ENCODE measurements at places on chromosomes 5 and 9. TPM values are rescaled to one million over a fixed set of nuclear protein-coding genes. Genes with fewer than 3 reads are reported as not detected.

DNA sequence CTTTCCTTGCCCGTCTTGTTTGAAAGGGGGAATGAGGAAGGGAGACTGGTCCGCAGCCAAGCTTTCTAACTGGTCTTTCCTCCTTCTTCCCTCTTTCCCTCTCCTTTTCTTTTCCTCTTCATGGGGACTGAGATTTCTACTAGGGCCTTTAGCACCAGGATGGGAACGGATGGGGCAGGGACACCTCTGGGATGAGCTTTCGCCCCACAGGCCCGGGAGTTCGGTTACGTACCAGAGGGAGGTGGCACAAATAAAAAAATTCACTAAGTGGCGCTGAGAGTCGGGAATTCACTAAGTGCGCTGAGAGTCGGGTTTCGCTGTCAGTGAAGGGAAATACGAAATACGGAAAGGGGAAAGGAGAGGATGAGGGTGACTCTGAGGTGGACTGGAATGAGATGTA is 21.6 kb downstream of the BTNL9 start:
- H3K27ac ChIP-seq, result no peak overlapping the region
- H3K4me1 ChIP-seq, result no peaks in the 10 kb centered on the region
- H3K36me3 ChIP-seq, result no peaks in the 10 kb centered on the region
- no peak overlapping the region for H3K4me3 ChIP-seq
- no peak for DNase-seq

The C1QTNF3 gene
- total RNA-seq, result 1.4 TPM

The CARD9 gene
- 1.5 TPM for total RNA-seq

The PHF24 gene
- total RNA-seq, result not detected

The FAT2 gene
- total RNA-seq, result not detected

The CEP72 gene
- total RNA-seq, result 21.0 TPM

The TPM2 gene
- total RNA-seq, result 6.6 TPM

Data from CD8-positive, alpha-beta memory T cell (primary cell).